ENCODE measurements at places on chromosomes 1 and 21. TPM values are rescaled to one million over a fixed set of nuclear protein-coding genes. Genes with fewer than 3 reads are reported as not detected.

Gene FNDC10
- 0.45 TPM for total RNA-seq

Gene GJB3
- total RNA-seq = 0.75 TPM

Gene ANKRD65
- total RNA-seq = 0.23 TPM

Gene HES3
- total RNA-seq = not detected

Gene CFHR5
- not detected for total RNA-seq

Gene RGS8
- total RNA-seq = not detected
